ENCODE measurements at places on chromosomes 1 and 21.
A peak's percentile ranks its signal among the peaks of the same experiment; 100 is the strongest.

DNA sequence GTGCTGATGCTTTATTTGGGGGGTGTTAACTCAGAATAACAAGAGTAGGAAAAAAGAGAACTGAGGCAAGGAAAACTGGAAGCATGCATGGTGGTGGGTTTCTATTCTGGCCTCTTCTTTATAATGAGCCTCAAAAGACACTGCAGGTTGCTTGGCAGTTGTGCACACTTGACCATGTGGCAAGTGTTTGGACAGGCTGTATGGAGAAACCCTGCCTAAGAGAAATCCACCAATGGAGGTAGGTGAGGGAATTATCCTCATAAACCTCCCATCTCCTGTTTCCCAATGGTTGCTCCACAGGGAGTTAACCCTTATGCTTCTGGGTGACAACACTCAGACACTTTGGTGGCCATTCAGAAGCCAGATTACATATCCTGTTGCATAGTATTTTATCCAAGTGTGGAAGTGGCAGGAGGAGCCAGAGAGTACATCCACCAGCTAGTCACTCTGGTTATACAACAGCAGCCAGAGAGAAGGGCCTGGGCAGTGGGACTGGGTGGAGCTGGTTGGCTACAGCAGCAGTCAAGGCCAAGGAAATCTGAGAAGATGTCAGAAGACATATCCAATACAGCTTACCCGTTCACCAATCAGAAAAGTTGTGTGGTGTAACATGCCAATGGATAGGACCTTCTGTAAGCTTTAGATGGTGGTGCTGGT lies 16.4 kb upstream of the VASH2 start:
- no peak for DNase-seq

DNA sequence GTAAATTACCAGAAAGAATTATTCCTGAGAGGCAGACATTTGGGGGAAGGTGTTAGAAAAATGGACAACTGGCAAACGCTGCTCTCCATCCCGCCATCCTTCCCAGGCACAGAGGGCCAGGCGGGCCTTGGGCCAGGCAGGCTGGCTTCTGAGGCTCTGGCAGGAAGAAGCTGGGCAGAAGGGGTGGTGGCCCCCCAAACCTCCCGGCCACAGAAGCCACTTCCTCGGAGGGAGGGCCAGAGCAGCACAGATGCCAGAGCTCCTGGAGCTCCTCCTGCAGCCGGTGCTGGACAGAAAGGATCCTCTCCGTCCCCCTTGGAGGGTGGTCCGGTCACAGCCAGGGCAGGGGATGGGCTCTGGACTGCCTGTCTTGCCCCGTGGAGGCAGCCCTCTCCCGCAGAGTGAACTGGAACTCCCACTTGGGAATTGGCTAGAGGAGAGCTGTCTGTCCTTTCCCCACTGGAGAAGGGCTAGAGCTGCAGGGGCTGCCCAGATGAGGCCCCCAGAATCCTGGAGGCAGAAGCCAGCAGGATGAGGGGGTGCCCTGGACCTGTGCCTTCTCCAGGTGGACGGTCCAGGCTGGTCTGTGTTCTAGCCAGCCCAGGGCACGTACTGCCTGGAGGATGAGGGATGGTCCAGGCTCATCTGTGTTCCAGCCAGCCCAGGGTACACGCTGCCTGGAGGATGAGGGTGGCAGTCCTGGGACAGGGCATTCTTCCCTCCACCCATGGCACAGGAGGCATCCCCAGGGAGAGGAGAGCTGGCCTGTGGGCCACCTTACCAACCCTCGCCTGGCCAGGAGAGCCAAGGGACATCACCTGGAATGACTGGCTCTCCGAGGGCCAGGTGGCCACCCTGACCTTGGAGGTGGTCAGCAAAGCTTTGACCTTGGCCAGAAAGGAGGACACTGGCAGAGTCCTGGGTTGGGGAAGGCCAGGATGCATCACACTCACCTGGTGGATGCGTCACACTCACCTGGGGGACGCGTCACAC lies 47.4 kb upstream of the ACTRT2 start:
- DNase-seq: no peak

DNA sequence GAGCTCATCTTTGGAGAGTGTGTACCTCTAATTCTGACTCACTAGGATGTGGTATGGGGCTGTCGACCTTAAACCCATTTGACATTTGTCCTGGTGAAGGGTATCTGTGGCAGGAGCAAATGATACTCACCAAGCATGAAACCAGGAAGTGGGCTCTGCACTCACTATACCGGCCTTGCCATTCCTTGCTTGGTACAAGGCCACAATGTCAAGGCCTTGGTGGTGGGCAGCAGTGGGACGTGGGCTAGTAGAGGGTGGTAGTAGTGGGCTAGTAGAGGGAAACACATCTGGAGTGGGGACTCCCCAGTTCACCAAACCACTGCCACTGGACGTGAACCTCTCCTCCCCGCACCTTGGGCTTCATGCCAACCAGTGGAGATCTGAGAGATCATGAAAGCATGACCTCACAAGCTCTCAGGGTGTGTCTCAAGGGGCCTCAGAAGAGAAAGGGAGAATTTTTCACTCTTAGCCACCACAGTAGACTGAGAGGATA lies 11.5 kb downstream of the TNFSF4 start:
- no peak for DNase-seq

GRCh38 chr1:86352086-86352485 lies 44.0 kb downstream of the ODF2L start:
- no peak for DNase-seq

DNA sequence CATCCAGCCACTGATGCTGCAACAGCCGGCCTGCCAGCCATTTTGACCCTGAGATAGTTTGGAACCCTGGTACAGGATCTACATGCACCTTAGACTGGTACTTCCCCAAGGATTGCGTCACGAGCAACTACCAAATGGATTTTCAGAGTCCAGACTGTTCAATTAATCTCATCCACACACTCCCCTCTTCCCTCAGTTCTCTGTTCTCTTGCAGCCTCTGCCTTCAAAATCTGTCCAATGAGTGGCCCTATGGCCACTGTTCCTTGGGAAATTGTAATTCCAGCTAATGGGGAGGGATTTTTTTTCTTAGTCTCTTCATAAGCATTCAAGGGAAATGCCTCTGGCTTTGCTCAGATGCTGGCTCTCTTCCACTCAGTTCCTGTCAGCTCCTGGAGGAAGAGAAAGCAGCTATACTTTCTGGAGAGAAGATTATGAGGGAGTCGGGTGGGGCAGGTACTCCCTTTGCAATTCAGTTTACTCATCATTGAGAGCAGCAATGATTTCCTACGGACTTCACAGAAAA lies 19.8 kb upstream of the UAP1 start:
- DNase-seq: no peak

GRCh38 chr1:57118948-57119603 lies 153.3 kb upstream of the C8B start:
- DNase-seq: no peak

GRCh38 chr1:38138498-38139233 lies 92.1 kb upstream of the POU3F1 start:
- peak; percentile 13 for DNase-seq
